Lung (tissue), 17 donors: ENCODE measurements at places on chromosomes 12 and 14. TPM values are rescaled to one million over a fixed set of nuclear protein-coding genes. Genes with fewer than 3 reads are reported as not detected.
A peak's percentile ranks its signal among the peaks of the same experiment; 100 is the strongest.

Gene CAMKK2
- 26.3 TPM for total RNA-seq

DNA sequence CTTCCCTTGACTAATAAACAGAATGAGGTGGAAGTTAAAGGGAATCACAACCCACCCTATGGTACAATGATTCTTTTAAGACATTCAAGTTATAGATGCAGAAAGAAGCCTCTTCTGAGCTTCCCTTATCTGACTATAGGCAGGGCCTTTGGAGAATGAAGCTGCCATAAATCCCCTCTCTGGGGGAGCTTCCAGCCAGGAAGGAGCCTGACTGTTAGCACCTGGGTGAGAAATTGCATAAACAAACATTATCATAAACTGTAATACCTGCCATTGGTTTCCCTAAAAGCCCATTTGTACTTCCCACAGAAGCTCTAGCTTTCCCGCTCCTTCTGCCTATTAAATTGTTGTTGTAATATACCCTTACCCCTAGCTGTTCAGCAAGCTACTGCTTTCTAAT is 81.3 kb upstream of the RESF1 start:
- DNase-seq: no peak

DNA sequence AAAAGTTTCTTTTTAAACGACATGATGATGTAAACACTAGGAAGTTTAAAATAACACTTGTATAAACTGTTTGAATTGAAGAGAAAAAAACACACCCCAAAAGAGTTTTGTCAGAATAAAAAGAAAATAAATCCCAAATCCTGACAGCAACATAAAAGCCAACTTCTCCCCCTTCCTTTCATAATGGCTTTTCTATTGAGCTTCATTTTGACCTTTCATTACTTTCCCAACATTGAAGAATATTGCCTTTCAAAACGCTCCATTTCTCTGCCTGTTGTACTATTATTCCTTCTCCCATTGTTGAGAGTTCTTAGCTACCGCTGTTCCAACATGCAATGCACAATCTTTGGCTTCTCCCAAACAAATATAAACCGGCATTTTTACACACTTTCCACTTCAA is 448.5 kb downstream of the BCAT1 start:
- peak; percentile 74 for DNase-seq

- peak; percentile 48 for DNase-seq
Measured at GRCh38 chr14:75926431-75927115, 55.2 kb downstream of the TGFB3 start.

DNA sequence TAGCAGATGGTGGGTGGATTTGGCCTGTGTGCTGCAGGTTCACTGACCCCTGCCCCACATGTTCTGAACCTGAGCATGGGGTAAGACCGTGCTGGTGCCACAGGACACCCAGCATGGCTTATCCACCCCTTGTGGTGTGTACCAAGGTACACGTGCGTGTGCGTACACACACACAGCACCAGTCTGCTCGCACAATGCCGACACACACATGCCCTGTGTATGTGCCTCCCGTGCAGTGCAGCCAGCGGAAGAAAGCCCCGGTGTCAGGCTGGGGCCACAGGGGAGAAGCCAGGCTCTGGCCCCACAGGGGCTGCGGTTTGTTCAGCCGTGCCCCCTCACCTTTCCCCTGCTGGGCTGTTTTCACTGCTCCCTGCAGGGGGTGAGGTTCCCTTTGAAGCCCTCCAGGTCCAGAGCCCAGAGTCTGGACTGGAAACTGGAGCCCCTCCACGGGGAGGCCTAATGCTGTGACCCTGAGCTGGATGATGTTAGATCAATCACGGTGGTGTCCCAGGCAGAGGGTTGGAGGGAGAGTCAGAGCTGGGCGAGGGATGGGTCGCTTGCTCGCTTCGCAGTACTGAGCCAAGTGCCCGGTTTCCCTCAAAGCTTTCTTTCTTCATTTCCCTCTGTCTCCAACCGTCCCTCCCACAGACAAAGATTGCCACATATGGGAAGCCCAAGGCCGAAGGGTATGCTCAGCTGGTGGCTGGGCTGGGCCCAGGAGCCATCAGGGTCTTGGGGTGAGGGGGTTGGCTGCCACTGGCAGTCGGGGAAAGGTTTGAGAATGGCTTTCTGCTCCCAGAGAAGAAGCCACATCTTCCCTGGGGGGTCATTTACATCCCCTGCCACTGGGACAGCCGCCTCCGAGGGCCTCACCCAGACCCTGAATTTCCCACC is 6.2 kb downstream of the DTX1 start:
- DNase-seq: no peak

- DNase-seq: peak; percentile 71
Measured at GRCh38 chr12:81450920-81451739, 308.0 kb downstream of the PPFIA2 start.

DNA sequence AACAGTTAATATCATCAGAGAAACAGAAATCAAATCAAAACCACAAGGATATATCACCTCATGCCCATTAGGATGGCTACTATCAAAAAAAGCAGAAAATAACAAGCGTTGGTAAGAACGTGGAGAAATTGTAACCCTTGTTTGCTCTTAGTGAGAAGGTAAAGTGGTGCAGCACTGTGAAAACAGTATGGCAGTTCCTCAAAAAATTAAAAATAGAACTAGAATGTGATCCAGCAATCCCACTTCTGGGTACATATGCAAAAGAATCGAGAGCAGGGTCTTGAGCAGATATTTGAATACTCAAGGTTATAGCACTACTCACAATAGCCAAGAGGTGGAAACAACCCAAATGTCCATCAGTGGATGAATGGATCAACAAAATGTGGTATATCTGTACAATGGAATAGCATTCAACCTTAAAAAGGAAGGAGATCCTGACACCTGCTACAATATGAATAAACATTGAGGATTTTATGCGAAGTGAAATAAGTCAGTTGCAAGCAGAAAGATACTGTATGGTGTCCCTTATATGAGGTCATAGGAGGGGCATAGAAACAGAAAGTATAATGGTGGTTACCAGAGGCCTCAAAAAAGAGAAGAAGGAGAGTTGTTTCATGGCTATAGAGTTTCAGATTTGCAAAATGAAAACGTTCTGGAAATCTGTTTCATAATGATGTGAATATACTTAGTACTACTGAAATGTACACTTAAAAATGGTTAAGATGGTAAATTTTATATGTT is 131.0 kb upstream of the EEA1 start:
- no peak for DNase-seq

Gene CLEC4D
- total RNA-seq: 4.5 TPM

DNA sequence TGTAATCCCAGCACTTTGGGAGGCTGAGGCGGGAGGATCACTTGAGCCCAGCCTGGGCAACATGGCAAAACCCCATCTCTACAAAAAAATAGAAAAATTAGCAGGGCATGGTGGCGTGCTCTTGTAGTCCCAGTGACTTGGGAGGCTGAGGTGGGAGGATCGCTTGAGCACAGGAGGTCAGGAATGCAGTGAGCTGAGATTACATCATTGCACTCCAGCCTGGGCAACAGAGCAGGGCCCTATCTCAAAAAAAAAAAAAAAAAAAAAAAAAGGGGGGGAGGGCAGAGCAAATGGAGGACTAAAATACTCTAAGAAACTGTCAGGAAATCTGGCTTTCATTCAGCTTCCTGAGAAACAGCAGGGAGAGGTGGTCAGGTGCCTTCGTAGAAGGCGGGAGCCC is 31.7 kb upstream of the TSPAN9 start:
- DNase-seq: no peak

Gene NTS
- 2.0 TPM for total RNA-seq

DNA sequence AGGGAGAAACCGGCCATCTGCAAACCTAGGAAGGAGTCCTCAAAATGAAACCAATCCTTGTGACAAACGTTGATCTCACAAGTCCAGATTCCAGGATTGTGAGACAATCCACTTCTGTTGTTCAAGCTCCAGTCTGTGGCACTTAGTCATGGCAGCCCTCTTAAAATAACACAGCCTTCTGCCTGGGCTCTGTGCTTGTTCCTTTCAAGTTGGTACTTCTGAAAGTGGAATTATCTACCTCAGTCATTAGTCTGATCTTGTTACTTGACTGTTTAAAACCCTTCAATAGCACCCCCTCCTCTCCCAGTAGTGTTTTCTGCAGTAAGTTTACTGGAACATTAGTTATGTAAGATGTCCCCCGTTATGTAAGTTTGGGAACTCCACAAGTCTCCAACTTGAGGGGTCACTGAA is 111.0 kb upstream of the HIF1A start:
- DNase-seq: no peak

GRCh38 chr14:21960636-21961035 is 287.0 kb upstream of the OR4E1 start:
- no peak for DNase-seq

Gene STXBP6
- total RNA-seq: 42.5 TPM

Gene LRP1
- 338 TPM for total RNA-seq

Gene CCDC198
- not detected for total RNA-seq

Gene LUM
- total RNA-seq: 278 TPM

Gene PUS7L
- 27.0 TPM for total RNA-seq

GRCh38 chr12:68871921-68872320 is 61.0 kb downstream of the CPM start:
- DNase-seq: no peak

GRCh38 chr14:74517731-74518130 is 24.2 kb downstream of the ISCA2 start:
- DNase-seq: no peak

Gene NXPH4
- 0.94 TPM for total RNA-seq

- no peak for DNase-seq
Measured at GRCh38 chr12:92109613-92110012, 36.0 kb downstream of the BTG1 start.

Gene TGFB3
- total RNA-seq: 23.4 TPM

Gene SDS
- total RNA-seq: 0.20 TPM

GRCh38 chr14:101068313-101069227 is 165.0 kb upstream of the RTL1 start:
- DNase-seq: no peak

Gene CCDC177
- not detected for total RNA-seq

DNA sequence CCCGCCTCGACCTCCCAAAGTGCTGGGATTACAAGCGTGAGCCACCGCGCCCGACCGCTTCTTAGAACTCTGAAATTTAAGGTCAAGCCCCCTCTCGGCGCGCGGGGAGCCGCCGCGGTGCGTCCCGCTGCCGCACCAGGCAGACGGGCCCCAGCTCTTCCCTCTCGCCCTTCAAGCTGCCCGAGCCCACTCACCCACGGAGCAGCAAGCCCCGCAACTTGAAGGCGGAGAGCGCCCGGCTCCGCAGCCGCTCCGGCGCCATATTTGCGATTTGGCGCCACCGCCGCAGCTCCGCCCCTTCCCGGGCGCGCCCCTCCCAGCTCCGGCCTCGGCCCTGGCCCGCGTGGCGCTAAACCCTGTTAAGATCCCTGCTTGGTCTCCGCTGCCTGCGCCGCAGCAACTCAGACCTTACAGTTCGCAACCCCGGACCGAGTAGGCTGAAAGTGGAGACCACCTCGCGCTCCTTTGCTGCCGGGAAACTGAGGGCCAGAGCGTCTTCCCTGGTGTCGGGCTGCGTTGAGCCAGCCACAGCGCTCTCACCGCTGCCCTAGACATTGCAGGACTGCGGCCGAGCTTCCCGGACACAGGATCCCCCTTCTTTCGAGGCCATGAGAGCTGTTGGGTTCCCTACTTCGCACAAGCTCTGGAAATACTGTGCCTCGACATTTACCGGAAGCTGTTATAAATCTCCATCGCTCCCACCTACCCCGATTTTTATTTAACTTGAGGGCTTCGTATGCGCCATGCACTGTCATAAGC is at the start of gene POLE2:
TSS of gene POLE2 (minus strand) at position 273 of the 759 bp plus-strand sequence. CDS start at position 262, 11 bp downstream.
- DNase-seq: peak; percentile 88

Gene SBNO1
- 23.2 TPM for total RNA-seq

DNA sequence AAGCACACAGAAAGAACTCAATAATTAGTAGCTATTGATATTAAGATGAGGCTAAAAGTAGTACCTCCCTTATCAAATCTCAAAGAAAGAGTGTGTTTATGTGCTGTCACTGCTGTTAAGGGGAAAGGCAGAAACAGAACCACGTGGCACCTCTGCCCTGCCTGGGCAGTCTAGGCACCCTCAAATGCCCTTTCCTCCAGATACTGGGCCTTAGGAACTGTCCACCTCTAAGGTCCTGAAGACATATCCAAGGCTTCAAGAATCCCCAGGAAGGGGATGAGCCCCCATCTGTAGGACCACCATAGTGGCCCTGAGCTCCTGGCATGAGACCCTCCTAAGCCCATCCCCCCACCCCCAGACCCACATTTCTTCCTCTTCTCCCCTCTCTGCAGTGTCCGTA is 29.1 kb downstream of the NGB start:
- DNase-seq: no peak

Gene NEUROD4
- total RNA-seq: not detected

Gene SIX4
- total RNA-seq: 5.2 TPM

DNA sequence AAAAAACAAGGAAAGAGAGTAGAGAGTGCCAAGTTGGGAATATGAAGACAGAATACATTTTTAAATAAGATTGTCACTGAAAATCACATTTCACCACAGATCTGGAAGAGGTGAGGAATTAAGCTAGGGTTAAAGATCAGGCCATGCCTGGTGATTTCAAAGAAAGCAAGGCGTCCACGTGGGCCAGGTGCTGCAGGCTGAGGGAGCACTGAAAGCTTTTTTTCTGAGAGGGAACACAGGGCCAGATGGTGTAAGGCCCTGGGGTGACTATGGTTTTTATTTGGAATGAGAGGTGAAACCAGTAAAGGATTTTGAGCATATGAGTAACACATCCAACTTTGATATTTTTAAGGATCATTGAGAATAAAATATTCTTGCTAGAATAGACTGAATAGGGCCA is 20.9 kb downstream of the SYT1 start:
- DNase-seq: no peak

DNA sequence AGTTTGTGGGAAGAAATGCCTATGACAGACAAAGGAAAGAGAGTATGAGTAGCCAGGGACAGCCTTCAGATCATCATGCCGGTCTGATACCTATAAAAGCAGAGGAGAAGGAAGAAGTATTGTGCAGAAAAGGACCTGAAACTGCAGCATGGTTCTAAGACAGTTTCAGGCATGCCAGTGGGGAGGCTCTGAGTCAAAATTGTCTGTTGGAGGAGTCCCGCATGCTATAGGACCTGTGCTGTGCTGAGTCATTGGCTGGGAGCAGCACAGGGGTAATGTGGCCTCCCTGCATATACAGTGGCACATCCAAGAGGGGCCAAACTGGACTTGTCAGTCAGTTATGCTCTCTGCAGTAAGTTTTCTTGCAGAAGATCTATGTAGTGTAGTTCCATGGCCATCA is 40.7 kb downstream of the NEUROD4 start:
- no peak for DNase-seq
